Large intestine (tissue), 12 donors: ENCODE measurements at places on chromosomes 7 and 10. TPM values are rescaled to one million over a fixed set of nuclear protein-coding genes. Genes with fewer than 3 reads are reported as not detected.

GRCh38 chr7:114589436-114589835 lies 174.8 kb downstream of the FOXP2 start:
- no peaks in the 10 kb centered on the region for H3K36me3 ChIP-seq
- H3K27me3 ChIP-seq: no peaks in the 10 kb centered on the region
- H3K27ac ChIP-seq: no peak overlapping the region
- no peaks in the 10 kb centered on the region for H3K4me1 ChIP-seq
- peak; percentile 48 for DNase-seq

GRCh38 chr7:140447841-140448240 lies 31.5 kb downstream of the MKRN1 start:
- peaks cover 3% of the 10 kb centered on the region for H3K36me3 ChIP-seq
- H3K4me3 ChIP-seq: no peak overlapping the region
- no peaks in the 10 kb centered on the region for H3K27me3 ChIP-seq
- H3K4me1 ChIP-seq: no peaks in the 10 kb centered on the region
- DNase-seq: no peak
- no peak overlapping the region for H3K27ac ChIP-seq

Gene WAPL
- polyA plus RNA-seq: 36.8 TPM

DNA sequence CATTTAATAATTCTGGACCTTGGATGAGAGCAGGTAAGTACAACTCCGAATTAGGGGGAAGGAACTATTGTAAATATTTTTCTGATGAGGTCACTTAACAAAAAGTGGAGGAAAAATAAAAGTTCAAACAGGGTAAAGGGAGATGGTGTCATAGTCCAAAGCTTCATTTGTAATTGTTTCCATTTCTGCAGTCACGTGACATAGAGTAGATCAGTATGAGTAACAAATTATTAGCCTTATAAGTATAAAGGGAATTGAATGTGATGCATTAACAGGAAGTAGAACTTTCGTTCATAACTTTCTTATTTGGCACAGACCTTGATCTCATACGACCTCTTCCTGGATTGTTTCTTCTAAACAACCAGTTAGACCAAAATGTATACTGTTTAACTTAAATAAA lies 347.2 kb upstream of the TPK1 start:
- no peak for DNase-seq
- no peak overlapping the region for H3K27ac ChIP-seq
- H3K4me3 ChIP-seq: no peak overlapping the region
- H3K27me3 ChIP-seq: no peaks in the 10 kb centered on the region
- no peaks in the 10 kb centered on the region for H3K4me1 ChIP-seq
- no peaks in the 10 kb centered on the region for H3K36me3 ChIP-seq

DNA sequence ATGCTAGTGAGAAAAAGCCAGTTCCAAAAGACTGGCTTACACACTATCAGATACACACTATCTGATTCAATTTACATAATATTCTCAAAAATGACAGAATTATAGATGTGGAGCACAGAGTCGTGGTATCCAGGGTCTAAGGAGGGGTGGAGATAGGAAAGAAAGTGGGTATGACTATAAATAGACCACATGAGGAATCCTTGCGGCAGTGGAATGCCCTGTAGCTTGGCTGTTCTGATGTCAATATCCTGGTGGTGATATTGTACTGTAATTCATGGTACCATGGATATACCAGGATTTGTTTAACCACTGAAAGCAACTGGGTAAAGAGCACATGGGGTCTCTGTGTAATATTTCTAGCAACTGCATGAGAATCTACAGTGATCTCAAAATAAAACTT lies 67.7 kb upstream of the TMEM72 start:
- H3K4me1 ChIP-seq: no peaks in the 10 kb centered on the region
- DNase-seq: no peak
- no peak overlapping the region for H3K27ac ChIP-seq

Gene GBX1
- 0.07 TPM for polyA plus RNA-seq
